Type B pancreatic cell (in vitro differentiated cells): ENCODE measurements at places on chromosomes 3 and 15. TPM values are rescaled to one million over a fixed set of nuclear protein-coding genes. Genes with fewer than 3 reads are reported as not detected.

Gene SCG3
- 13.0 and 18.2 TPM in 2 replicates for total RNA-seq

Gene USP4
- 48.1 and 48.8 TPM in 2 replicates for total RNA-seq

Gene CCR9
- total RNA-seq = not detected in 2 replicates

Gene SEMA7A
- 6.3 and 11.2 TPM in 2 replicates for total RNA-seq

Gene SPINT1
- 156 and 401 TPM in 2 replicates for total RNA-seq

Gene DUOX2
- total RNA-seq = 3.1 TPM in 2 replicates

Gene MOBP
- not detected in 2 replicates for total RNA-seq

Gene SOX2
- total RNA-seq = 20.5 and 70.4 TPM in 2 replicates

Gene CPA3
- not detected in 2 replicates for total RNA-seq

Gene STAC
- total RNA-seq = 3.5 and 4.9 TPM in 2 replicates

DNA sequence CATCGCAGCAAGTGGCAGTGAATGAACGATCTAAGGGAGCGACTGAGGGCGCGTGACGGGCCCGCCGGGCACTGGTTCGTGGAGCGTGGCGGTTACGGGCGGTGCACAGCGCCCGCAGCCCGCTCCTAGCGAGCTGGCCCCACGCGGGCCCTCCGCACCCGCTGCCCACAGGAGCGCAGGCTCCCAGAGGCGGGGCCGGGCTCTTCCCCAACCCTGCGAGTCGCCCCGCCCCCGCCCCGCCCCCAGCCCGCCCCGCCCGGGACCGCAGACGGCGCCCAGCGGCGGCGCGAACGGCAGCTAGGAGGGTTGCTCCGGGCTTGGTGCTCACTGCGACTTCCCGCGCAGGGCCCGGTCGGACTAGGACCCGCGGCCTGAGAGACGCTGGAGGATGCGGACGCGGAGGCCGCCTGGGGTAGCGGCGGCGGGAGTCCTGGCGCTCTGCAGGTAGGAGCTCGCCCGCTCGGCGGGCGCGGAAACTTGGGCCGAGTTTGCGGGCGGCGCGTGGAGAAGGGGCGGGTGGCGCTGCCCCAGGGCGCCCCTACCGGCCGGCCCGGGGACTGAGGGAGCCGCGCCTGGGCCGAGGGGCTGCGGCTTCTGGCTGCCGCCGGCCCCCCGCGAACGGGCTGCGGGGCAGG is at the start of gene C15orf39:
TSS of gene C15orf39 (plus strand) at position 267 of the 635 bp plus-strand sequence. CDS start 4,167 bp downstream, outside the sequence.
- peak; percentile 89 for DNase-seq

- no peak for DNase-seq
Observed at GRCh38 chr3:195086885-195087284, 184.1 kb downstream of the XXYLT1 start.

DNA sequence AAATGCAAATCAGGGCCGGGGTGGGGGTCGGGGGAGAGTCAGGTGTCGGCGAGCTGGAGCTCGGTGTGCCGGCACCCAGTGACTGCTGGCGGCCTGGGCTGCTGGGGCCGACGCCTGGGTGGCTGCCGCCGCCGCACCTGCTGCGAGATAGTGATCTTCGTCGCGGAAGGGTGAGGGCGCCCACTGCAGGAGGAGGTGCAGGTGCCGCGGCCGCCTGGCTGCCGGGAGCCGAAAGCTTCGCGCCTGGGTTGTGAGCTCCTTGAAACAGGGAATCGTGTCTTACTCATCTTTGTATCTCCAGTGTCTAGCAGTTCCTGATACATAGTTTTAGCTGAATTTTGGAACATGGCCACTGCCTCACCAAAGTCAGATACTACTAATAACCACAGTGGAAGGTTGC is 64.0 kb upstream of the CPOX start:
- DNase-seq = no peak

DNA sequence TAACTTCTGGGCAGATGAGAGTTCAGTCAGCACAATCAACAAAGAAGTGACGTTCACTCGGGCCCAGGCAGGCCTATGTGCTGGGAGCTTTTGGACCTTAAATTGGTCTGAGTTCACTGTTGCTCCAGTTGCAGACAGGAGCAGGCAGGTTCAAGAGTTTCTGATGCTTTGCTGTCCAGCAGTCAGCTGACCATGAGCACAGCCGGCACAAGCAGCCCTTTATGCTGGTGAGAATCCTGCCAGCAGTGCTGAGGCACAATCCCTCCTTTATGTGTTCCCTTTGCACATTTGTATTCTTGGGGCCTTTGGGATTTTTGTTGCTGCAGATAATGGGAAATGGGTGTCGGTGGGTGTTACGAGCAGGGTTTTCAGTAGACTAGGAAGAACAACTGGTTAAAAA is 81.2 kb upstream of the GOLGA8J start:
- DNase-seq = no peak

- DNase-seq = no peak
Observed at GRCh38 chr15:91124132-91124531, 24.1 kb downstream of the SV2B start.

- no peak for DNase-seq
Observed at GRCh38 chr15:42279234-42279723, 6.0 kb upstream of the TMEM87A start.

DNA sequence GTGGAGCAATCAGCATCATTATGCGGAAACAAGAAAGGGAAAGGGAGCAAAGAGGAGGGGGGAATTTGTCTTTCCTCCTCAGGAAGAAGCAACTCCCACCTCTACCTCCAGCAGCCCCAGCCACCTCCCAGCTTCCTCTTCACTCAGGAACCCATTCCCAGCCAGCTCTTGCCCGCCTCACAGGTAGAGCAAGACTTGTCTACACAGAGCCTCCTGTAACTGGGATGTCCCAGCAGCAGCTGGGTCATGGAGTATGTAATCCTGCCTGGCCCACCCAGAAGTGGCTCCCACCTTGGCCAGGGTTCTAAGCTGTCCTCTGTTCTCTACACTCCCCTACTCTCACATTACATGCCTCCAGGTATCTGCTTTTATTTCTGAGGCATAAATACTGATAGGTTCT is 14.0 kb downstream of the IGDCC3 start:
- no peak for DNase-seq

GRCh38 chr3:35183927-35184675 is 455.2 kb upstream of the ARPP21 start:
- DNase-seq = no peak

DNA sequence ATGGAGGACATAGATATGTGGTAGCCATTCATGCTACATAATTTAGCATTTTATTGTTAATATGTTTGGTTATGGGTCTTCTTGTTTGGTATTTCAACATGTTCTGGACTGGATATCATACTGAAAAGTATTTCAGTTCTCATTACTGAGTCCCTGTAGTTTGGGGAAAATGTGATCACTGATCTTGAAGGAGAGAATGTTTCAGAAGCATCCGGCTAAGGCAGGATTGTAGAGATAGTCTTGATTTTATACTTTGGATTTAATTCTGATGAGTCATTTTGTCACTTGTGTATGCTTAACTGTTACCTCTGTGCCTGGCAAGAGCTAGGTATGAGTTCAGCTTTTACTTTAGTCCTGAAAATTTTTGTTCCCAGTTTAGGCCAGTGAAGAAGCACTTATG is 7.1 kb downstream of the CHD2 start:
- DNase-seq = no peak

DNA sequence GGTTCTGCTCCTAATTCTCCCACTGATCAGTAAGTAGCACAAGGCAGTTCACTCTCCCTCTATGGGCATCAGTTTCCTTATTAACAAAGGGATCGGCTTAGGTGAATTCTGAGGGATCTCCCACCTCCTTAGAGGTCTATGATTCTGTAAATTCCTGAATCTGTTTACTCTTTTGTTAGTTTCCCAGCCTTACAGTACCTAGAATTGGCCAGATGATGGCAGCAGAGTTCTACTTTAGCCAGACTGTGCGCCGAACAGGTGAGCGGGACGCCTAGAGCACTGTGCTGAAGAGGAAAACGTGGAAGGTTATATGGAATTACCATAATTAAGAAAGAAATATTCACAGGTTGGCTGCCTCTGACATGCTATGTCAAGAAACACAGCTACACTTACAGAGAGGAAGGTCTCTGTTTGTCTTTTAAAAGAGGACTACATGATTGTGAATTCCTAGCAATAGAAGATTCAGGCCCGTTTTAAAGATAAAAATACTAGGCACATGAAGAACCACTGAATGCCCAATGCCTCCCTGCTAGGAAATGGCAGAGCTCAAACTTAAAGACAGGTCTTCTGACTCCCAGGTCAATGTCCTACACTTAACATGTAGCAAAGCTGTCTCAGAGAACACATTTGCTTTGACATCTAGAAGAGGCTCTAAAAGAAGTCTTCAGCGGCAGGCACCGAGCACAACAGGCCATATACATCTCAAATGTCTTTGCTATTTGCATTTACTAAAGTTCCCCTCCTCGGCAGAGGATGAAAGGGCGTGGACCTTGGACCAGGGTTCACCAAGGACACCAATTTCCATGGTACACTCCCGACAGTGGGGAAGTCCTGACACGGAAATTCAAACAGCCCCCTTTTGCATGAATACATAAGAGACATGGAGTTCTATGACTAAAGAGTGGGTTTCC is 259.9 kb downstream of the FGF12 start:
- no peak for DNase-seq

DNA sequence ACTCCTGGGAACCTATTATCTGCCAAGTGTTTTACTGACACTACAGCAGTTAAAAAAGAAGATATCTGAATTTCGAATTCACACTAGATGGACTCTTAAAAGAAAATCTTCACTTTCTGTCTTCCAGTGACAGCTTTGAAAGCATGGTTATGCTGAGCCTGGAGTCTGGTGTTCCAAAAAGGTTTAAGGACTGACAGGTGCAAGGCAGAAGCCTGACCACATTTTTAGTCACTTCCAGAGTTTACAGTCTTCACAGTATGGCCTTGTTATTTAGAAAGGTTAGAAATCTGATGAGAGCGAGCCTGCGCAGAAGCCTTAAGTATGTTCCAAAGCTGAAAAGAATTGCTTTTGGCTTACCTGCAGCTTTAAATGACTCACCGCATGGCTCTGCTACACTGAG is 59.9 kb downstream of the ETV5 start:
- DNase-seq = no peak

DNA sequence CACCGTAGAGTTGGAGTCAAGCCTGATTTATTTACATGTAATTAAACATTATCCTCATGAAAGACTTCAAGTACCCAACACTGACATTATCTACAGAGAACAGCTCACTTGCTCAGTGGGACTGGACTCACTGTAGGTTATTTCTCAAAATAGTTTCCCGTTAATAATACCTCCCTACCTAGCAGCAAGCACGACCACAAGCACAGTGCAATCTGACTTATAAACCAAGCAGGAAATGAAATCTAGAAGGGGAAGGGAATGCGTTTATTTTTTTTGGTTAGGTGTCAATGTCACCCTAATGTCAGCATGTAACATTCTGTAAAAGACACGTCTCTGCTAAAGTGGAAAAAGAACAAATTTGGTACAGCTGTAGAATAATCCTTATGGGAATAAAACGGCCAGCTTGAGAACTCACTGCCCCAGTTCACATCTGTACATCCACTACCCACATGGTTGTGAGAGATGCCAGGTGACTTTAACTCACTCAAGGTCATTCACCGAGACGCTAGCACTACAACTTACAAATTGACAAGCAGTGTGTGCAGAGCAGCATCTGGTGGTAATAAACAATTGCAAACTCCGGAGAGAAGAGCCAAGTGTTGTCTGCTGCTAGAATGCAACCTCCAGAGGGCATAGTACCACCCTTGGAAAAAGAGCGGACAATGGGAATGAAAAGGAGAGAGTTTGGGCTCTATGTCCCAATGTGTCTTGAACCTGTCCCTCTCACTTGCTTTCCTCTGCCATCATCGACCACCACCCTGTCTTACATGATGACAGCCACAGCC is 242.5 kb downstream of the CADPS start:
- no peak for DNase-seq

GRCh38 chr15:87082581-87082980 is 1002.9 kb downstream of the AGBL1 start:
- DNase-seq = no peak

DNA sequence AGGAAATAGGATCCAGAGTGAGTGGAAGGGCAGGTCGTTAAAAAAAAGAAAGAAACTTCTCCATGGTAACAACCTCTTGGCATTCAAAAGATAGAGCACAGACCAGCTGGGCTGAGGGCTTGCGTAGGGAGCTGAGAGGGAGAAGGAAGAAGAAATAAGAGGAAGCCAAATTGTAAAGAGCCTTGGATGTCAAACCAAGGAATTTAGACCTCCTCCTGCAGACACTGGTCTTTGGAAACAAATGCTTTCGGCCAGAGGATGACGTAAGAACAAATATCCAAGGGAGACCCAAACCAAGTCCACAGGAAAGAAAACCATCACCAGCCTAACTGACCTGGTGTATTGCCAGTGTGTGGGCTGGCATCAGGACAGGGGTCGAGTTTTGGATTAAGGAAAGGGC is 155.2 kb downstream of the UACA start:
- no peak for DNase-seq

GRCh38 chr3:48268381-48268935 is 27.6 kb downstream of the ZNF589 start:
- no peak for DNase-seq

DNA sequence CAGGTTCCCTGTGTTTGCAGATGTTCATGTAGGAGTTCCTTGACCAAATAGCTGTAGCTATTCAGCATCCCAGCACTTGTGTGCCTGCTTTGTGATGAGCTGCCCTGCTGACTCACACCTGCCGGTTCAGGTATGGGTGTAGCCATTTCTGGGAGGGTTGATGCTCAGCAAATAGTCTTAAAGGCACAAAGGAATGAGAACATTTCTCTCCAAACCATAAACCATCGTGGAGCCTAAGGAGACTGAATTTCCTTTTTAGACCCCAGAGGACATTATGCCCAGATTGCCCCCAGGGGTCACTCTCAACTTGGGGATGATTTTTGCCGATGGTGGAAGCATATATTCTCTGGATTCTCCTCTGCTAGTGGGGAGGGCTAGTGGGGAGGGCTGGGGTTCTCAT is 80.6 kb downstream of the ADAMTSL3 start:
- DNase-seq = no peak

DNA sequence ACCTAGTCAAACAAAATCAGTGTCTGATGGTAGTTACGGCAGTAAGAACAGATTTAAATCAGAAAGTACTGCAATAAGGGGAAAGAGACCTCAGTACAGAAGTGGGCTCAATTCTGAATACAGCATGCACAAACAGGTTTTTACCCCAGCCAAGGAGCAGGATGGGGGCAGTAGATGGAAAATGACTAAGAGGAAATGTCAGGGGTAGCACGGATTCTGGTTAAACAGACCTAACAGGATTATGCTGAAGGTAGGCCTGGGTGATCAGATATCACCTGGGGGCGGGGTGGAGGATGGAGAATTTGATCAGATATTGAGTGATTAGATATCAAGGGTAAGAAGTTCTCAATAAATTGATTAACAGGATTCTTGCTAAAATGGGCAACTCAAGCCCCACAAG is 19.0 kb downstream of the MESD start:
- DNase-seq = no peak
